CD8-positive, alpha-beta memory T cell (primary cell): ENCODE measurements at places on chromosomes 4 and X. TPM values are rescaled to one million over a fixed set of nuclear protein-coding genes. Genes with fewer than 3 reads are reported as not detected.

GRCh38 chr4:184322328-184323025 lies 104.8 kb upstream of the ENPP6 start:
- H3K4me3 ChIP-seq: no peak overlapping the region
- no peaks in the 10 kb centered on the region for H3K36me3 ChIP-seq
- no peak for DNase-seq
- H3K27ac ChIP-seq: no peak overlapping the region
- H3K4me1 ChIP-seq: no peaks in the 10 kb centered on the region

DNA sequence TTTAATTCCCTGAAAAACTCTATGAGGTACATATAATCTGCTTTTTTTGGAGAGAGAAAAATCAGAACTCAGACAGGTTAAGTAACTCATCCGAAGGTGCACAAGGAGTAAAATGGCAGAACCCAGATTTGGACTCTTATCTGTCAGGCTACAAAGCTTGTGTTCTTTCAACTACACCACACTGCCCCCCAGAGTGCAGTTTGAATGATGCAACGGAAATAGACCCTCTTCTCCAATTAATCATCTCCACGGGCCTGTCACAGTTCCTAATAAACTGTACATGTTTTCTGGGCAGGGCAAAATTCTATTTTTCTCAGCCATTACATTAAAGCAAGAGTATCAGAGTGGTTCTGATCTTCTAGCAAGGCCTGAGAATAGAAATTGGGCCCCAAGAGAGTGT lies 35.3 kb upstream of the DCX start:
- no peak for DNase-seq
- no peaks in the 10 kb centered on the region for H3K36me3 ChIP-seq
- no peaks in the 10 kb centered on the region for H3K27me3 ChIP-seq
- H3K27ac ChIP-seq: no peak overlapping the region
- H3K4me3 ChIP-seq: no peak overlapping the region

DNA sequence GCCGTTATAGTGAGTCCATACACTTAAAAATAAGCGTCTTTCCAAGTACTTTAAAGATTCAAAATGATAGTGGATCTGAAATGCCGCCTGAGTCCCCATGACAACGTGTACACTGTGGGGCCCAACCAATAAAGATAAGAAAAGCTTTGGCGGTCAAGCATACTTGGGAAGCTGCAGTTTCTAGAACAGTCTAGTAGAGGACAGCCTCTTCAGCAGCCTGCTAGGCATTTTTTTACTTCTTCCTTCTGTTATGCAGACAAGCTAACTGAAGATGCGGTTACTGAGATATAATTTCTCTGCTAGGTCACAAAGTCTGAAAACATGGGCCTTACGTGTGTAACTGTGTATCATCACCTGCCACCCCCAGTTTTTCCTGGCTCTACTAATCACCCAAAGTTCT lies 402 bp upstream of the UPRT start:
- no peaks in the 10 kb centered on the region for H3K27me3 ChIP-seq
- H3K4me1 ChIP-seq: peaks cover 18% of the 10 kb centered on the region
- H3K36me3 ChIP-seq: no peaks in the 10 kb centered on the region
- peak overlapping the region; percentile 80 for H3K27ac ChIP-seq

DNA sequence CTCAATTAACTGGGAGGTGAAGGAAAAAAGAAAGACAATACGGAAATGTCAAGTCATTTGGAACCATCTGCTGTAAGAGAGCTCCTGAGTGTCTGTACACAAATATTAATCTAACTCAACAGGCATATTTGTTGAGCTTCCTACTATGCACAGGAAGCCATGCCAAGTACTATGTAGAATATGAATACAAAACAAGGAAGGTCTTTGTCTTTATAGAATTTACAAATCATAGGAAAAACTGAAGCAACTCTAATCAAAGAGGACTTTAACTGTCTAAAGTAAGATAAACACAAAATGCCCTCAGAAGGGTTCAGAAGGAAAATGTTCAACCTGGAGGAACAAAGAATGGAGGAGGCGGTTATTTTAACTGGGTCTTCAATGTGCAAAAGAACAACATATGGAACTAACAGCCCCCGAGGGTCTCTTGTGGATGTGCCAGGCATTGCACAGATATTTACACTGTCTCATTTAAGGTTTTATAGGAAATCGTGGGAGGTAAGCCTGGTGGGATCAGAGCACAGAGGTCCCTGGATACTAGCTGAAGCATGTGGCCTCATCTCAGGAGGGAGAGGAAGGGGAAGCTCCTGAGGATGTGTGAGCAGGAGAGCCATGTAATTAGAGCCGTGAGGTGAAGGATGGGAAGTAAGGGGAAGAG lies 5.8 kb downstream of the FAM114A1 start:
- no peaks in the 10 kb centered on the region for H3K4me1 ChIP-seq
- H3K4me3 ChIP-seq: no peak overlapping the region
- no peak overlapping the region for H3K27ac ChIP-seq
- no peak for DNase-seq

DNA sequence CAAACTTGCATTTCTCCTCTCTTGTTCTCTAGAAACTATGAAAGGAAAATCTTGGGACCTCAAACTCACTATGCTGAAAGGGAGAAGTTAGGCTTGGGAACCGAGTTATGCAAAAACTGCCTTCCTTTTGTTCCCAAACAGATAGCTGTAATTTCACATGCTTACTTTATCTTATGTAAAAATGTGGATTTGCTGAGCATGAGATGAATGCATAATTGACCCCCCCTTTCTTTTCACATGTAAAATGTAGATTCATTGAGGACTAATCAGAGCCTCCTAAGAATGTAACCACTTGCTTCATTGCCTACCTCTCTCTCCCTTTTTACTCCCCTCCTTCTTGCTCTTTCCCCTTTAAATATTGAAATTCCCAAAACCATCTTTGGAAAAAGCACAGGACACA lies 18.0 kb downstream of the TBC1D9 start:
- H3K36me3 ChIP-seq: no peaks in the 10 kb centered on the region
- DNase-seq: no peak
- H3K4me1 ChIP-seq: no peaks in the 10 kb centered on the region
- H3K4me3 ChIP-seq: no peak overlapping the region
- H3K27ac ChIP-seq: no peak overlapping the region

DNA sequence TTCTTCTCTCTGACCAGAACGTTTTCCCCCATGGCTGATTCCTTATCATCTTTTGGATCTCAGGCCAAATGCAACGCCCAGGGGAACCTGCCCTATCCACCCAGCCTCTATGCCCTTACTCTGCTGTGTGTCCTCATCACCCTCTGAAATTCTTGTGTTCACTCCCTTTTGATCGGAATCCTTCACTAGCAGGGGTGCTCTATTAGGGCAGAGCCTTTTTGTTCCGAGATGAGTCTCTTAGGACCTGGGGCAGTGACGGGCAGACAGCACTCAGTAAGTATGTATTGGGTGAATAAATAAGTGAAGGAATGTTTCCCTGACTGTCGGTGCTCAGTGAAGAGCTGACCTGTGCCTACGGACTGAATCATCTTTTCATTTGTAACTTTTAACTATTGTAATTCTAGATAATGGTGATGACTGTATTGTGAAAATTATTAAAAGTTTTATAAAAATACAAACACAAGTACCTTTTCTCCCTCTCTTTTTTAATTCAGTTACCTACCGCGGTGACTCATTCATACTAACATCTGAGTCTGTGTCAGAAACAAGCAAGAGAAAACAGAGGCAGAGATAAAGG lies 4.8 kb upstream of the TENM3 start:
- DNase-seq: no peak
- no peaks in the 10 kb centered on the region for H3K36me3 ChIP-seq
- H3K27ac ChIP-seq: no peak overlapping the region
- no peaks in the 10 kb centered on the region for H3K27me3 ChIP-seq
- H3K4me1 ChIP-seq: no peaks in the 10 kb centered on the region

Gene SPANXA2
- total RNA-seq: not detected

Gene CLDN22
- not detected for total RNA-seq

Gene FGFBP2
- total RNA-seq: 3.5 TPM

Gene REPS2
- 0.49 TPM for total RNA-seq

Gene FUNDC1
- 12.0 TPM for total RNA-seq
